ENCODE measurements at places on chromosomes 6 and 20. TPM values are rescaled to one million over a fixed set of nuclear protein-coding genes. Genes with fewer than 3 reads are reported as not detected.

Gene COX4I2
- not detected for total RNA-seq

Gene TAPBP
- total RNA-seq = 63.7 TPM

Gene LRRC73
- 1.5 TPM for total RNA-seq

Gene TP53TG5
- not detected for total RNA-seq

Gene C20orf141
- total RNA-seq = not detected

Gene PREX1
- 6.9 TPM for total RNA-seq

Gene SUMO4
- 0.16 TPM for total RNA-seq
